ENCODE measurements at places on chromosomes 2 and 18.

DNA sequence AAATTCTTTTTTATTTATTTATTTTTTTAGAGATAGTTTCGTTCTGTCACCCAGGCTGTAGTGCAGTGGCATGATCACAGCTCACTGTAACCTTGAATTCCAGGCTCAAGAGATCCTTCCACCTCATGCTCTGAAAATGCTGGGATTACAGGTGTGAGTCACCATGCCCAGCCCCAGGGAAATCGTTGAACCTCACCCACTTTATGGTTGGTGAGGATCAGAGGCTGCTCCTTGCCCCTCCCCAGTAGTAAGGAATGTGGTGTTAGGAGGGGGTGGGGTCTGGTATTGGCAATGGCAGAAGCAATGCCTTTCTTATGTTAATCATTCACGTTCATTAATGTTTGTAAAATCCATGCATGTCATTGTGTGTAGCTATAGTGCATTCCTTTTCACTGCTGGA, 161.9 kb downstream of the SUCLG1 start:
- DNase-seq: peak; percentile 41

DNA sequence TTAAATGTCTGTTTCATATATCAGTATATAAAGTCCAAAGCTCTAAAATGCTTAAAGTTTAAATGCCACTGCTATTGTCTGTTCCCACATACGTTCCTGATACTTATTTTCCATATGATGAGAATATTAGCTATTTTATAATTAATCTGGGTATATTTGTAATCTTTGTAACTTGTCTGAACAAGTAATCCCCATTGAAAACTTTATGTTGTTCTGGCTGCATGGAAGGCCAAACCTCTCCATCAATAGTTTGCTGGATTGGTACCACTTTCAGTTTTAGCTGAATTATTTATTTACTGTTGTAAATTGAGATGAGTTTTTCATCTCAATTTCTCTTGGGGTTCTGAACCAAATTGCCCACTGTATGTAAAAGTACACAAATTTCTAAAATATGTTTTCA, 1.5 kb downstream of the MBD5 start:
- DNase-seq: no peak

GRCh38 chr18:31209041-31209440, 46.4 kb upstream of the DSC1 start:
- no peak for DNase-seq

GRCh38 chr2:28233164-28233676, 159.4 kb upstream of the FOSL2 start:
- DNase-seq: no peak

DNA sequence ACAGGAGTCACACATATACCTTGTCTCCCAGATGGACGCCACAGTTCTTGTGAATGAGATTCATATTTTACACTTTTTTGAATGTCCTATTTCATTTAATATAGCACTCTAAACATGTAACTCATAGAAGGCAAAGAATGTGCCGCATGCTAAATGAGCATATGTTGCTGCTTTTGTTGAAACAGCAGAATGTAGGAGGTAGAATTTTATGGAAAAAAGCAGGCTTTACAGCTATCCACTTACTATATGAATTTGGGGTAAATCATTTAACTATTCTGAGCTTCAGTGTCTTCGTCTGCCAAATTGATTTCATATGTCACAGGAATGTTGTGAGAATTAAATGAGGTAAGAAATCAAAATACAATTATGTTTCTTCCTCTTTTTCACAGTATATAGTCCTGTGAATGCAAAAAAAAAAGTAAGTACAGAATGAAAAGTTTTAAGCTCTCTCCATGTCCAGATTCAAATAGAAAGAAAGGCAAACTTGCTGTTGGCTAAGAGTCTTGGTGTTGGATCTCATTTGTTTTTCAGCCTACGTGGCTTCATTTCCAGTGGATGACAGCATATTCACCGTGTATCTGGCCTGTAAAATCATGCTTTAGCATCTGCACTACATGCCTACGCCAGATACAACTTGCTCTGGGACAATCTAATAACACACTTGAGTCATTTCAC, 154.7 kb upstream of the CNTNAP5 start:
- no peak for DNase-seq

- DNase-seq: no peak
These were observed 152.6 kb downstream of the THADA start for GRCh38 chr2:43443282-43443681.

DNA sequence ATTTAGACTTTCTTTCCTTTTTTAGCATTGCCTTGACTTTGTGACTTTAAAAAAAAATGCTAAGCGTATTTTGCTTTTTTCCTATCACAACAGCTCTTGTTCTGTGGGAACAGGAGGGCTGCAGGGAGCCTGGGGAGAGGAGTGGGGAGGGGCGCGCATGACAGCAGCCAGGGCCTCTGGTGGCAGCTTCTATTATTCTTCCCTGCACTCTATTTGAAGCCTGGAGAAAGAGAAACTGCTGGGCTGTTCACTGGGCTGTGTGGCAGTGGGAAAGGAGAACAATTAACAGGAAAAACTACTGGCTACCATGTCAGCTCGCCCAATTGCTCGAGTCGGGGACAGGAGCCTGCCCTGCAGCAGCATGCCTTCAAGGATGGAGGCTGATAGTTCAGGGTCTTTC, 119.0 kb upstream of the ZBTB14 start:
- peak; percentile 56 for DNase-seq
